A549 treated with GW870086 at 1 μM for 4 hours (cell line): ENCODE measurements at places on chromosomes 1 and 21. TPM values are rescaled to one million over a fixed set of nuclear protein-coding genes. Genes with fewer than 3 reads are reported as not detected.

RUNX3 gene
- 4.4 to 6.8 TPM (median 5.3 TPM) in 5 replicates for total RNA-seq

EXO1 gene
- 18.5 to 26.1 TPM (median 24.6 TPM) in 5 replicates for total RNA-seq

SMCP gene
- total RNA-seq: not detected in 5 replicates

OR2L3 gene
- not detected in 5 replicates for total RNA-seq
